ENCODE measurements at places on chromosomes 5 and 9.
A peak's percentile ranks its signal among the peaks of the same experiment; 100 is the strongest.

DNA sequence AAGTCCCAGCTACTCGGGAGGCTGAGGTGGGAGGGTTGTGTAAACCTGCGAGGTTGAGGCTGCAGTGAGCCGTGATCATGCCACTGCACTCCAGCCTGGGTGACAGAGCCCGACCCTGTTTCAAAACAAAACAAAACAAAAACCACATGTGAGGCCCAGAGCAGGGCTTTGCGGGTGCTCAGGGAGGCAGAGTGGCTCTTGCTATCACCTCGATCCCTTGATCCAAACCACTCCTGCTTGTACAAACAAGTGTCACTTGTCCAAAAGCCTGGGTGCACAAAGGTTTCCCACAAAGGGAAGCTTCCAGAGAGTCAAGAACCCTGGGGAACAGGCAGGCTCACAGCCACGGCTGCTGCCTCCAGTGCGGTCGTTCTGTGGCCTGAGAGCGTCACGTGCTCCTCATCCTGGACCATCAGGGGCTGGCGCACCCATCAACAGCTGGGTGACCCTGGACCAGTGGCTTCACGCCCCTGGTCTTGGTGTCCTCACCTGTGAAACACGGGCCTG, 162.7 kb downstream of the C9orf50 start:
- DNase-seq: no peak

GRCh38 chr5:72531496-72532190, 24.4 kb upstream of the ZNF366 start:
- DNase-seq: no peak

GRCh38 chr5:4246447-4246846, 650.8 kb downstream of the IRX1 start:
- DNase-seq: no peak

- DNase-seq: no peak
Measured at GRCh38 chr5:58107704-58108103, 352.2 kb downstream of the PLK2 start.

GRCh38 chr9:88529496-88529895, 5.5 kb upstream of the NXNL2 start:
- no peak for DNase-seq

GRCh38 chr9:104882086-104882485, 45.9 kb downstream of the ABCA1 start:
- DNase-seq: no peak

DNA sequence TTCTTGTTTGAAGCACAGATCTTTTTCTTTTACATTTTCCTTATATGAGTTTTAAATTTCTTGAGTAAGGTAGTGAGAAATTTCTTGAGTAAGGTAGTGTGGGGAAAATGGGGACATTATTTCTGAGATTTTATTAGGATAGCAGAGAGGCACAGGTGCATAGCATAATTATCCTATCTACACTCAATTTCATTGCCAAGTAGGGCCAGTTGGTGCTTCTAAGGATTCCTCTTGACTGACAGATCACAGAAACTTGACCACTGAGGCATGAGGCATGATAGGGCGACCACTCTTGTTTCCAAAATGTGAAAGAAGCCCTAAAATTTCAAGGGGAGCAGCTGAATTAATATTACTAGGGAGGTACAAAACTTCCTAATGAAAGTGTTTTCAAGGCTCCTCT, 31.4 kb upstream of the TMC1 start:
- DNase-seq: no peak

GRCh38 chr9:125744616-125745015, 2.6 kb upstream of the PBX3 start:
- no peak for DNase-seq

GRCh38 chr9:137220317-137221094, 1.5 kb downstream of the RNF208 start:
- no peak for DNase-seq

DNA sequence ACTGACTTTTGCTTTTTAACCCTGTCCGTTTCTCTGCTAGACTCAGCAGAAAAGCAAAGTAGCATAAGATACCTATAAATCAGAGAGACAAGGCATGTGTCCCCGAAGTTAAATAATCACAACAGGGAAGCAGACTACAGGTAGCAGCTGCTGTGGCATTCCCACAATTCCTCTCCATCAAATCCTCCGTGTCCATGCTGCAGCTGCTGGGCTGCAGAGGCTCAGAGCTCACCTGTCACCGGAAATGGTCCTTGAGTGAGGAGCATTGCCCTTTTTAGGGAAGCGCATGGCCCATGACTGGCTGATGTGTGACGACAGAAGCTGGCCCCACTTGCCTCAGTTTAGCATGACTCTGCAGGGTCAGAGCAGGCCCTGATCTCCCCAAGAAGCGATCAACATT, 125.0 kb downstream of the MSX2 start:
- DNase-seq: no peak

DNA sequence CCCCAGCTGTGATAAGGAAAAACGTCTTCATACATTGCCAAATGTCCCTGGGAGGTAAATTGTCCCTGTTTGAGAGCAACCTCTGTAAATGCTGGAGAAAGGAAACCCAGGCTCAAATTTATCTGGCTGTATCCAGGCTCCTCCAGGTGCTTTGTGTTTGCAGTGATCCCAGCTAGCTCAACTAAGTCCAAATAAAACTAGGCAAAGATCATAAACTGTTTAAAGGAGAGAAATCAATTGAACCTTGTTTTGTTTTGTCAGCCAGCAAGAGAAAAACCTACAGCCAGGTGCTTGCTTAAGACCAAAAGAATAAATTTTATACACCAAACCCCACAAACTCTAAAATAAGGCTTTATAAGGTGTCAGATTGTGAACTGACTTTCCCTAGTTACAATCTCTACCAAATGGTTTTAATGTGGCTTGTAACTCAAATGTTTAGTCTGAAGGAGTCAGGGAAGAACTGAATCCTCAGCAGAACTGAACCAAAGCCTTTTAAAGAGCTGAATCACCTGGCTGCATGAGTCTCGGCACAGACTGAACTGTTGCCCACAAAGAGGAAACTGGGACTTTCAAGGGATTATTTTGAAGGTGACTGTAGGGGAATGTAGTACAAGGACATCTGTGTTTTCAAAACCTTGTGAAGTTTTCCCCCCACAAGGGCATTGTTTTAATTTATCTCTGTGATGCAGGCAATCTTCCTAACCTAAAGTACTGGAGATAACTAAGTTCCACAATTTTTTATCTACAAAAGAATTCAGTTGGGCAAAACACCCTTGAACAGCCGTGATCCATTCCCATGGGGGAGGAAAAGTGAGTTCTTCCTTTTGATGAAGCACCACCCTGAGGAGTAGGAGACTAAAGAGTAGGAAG, 201.7 kb upstream of the TARS1 start:
- DNase-seq: peak; percentile 61

GRCh38 chr5:106376522-106376921, 1294.2 kb downstream of the EFNA5 start:
- DNase-seq: peak; percentile 5

- DNase-seq: peak; percentile 2
Measured at GRCh38 chr9:106284296-106284695, 578.7 kb upstream of the ZNF462 start.

- peak; percentile 89 for DNase-seq
Measured at GRCh38 chr9:131178382-131178781, 53.0 kb downstream of the NUP214 start.

GRCh38 chr9:85036496-85036895, 367.0 kb downstream of the NTRK2 start:
- DNase-seq: no peak
